ENCODE measurements at places on chromosomes 16 and 17.

DNA sequence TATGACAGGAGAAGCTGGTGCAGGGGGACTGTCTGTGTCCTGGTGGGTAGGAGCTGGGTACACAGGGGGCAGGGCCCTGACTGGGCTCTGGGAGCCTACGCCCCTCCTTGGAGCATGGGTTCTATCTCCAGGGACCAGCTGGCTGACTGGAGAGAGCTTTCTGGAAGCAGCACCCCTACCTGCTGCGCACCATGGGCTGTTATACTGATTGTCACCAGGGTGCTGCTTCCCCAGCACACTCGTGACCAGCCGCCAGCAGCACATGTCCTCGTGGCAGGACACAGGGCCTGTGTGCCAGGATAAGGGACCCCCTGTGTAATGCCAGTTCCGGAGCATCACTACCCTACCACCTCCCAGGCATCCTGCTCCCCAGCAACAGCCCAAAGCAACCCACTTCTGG lies 106.0 kb downstream of the AMFR start:
- DNase-seq = no peak

- DNase-seq = no peak
These were observed 981 bp upstream of the DUXB start for GRCh38 chr16:75702242-75702641.

- peak; percentile 3 for DNase-seq
These were observed 175.6 kb downstream of the SOX9 start for GRCh38 chr17:72296456-72296855.

DNA sequence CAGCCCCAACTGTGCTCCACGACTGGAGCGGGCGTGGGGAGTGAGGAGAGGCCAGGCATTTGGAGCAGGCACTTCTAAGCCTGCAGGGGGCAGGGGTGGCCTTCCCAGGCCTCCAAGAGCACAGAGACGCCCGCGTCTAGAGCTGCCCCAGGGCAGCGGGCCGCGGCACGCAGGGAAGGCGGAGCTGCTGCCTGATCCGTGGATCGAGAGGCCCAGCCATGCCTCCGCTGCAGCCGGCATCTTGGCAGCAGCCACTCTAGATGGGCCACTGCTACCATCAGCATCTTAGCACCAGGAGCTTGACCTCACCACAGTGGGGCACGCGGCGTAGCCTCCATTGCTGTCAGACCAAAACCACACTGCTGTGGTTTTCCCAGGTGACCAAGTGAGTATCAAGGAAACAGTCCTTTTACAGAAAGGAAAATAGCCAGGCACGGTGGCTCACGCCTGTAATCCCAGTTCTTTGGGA lies 20.4 kb upstream of the WDR45B start:
- DNase-seq = peak; percentile 7

DNA sequence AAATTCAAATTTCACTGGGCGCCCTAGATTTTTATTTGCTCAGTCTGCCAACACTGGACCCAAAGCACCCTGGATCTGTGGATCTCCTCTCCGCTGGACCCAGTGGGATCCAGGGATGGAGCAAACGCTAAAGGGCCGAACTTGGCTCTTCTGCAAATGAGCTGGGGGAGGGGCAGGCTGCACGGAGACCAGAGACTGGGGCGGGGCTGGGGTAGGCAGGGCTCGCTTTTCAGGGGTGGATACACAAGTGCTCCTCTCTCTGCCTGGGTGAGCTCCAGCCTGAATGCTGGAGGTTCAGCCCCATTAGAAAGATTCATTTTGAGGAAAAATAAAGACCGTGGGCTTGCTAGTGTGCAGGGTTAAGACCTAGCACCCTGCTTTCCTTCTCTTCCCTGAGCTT lies 8.9 kb downstream of the CBX4 start:
- DNase-seq = no peak

DNA sequence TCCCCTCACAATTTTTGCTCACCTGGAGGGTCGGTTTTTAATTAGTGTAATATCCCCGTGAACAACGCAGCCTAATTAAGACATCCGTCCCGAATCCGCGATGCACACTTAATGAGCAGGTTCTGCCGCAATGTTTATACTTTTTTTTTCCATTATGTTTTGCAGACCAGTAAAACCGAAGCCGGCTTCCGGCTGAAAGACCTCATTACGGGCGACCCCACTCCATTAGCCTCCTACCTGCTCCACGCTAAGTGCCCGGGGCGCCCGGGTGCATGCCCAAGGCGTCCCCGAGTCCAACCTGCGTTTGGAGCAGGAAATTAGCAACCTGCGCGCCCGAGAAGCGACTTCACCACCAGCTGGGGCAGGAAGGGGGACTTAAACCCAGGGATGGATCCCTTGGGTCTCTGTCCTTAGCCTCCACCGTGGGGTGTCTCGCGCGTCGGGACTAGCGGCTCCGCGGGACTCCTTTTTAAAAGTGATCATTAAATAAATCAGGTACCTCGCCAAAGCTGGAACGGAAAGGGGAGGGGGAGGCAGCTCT lies 1.7 kb downstream of the RBFOX3 start:
- DNase-seq = no peak

DNA sequence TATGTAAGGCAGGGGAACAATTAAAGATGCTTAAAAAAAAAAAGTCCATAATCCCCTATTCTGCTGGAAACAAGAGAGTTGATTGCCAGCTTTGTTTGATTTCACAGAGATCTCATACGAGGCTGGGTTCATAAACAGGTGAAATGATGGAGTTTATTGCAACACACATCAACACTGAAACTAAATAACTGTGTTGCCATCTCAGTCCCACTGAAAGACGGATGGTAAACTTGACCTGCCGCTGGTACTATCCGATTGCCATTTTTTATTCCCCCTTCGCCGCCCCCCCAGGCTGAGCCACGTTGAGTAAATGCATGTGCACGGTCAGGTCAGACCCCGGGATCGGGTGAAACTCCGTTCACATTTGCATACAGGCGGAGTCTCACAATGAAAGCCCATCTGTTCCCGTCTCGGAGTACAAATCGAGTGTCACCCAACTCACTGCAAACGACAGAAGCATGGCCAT lies 119.2 kb downstream of the SKAP1 start:
- DNase-seq = no peak

DNA sequence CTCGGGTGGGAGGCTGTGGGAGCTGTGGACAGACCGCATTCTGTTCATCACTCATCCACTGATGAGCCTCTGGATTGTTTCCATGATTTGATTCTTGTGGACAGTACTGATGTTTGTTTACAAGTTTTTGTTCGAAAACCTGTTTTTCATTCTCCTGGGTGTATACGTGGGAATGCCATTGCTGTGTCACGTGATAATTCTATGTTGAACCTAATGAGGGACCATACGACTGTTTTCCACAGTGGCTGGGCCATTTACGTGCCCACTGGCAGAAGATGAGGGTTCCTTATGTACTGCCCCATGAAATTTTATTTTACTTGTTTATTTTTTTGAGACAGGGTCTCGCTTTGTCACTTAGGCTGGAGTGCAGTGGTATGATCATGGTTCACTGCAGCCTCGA lies 2.6 kb upstream of the ALG1 start:
- DNase-seq = no peak

- no peak for DNase-seq
These were observed 26.0 kb downstream of the SMARCE1 start for GRCh38 chr17:40621578-40621977.

DNA sequence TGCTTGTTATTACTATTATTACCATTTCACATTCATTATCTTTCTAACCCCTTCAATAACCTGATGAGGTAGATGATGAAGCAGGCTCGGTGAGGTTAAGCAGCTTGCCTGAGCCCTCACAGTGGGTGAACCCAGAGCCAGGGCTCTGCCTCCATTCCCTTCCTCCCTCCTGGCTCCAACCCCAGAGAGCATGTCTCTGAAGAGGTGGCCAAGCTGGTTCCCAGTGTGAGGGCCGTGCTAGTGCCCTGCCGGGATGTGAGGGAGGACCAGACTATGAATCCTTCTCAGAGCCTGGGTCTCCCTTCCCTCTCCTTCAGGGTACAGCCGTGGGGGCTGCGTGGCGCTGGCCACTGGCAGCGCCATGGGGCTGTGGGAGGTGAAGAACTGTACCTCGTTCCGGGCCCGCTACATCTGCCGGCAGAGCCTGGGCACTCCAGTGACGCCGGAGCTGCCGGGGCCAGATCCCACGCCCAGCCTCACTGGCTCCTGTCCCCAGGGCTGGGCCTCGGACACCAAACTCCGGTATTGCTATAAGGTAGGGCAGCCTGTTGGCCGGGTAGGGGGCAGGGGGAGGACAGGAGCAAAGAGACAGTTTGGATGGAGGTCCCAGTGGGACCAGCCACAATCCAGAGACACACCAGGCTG lies 49.6 kb downstream of the MRC2 start:
- no peak for DNase-seq

DNA sequence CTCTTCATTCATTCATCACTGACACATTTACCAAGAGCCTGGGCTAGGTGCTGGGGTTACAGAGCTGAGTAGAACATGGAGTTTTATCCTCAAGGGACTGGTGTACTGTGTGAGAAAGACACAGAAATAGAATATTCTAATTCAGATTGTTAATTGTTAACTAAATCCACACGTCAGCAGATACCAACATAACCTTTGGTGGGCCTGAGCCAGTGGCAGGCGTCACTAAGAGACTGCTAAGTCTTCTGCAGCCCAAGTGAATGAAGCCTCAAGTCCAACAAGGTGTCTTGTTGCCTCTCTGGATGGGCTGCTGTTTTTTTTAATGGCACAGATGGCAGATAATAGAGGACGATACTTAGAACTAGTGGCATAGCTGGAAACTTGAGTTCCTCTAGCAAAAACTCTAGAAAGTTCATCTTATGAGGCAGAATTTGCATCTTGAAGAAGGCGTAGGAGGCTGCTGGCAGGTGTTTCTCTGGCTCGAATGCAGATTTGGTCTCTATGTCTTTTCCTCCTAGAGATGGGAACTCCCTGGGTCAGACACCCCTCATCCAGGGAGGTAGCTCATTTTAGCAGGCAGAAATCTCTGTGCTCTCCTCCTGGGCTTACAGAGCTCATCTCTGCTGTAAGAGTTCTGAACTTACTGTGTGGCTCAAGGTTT lies 179.5 kb downstream of the NTN1 start:
- DNase-seq = no peak
